ENCODE measurements at places on chromosomes 4 and X.
A peak's percentile ranks its signal among the peaks of the same experiment; 100 is the strongest.

GRCh38 chrX:348461-349117 lies 30.0 kb upstream of the GTPBP6 start:
- no peak for DNase-seq

- no peak for DNase-seq
Observed at GRCh38 chr4:84680956-84681355, 98.0 kb downstream of the CDS1 start.

- no peak for DNase-seq
Observed at GRCh38 chr4:89724716-89725115, 112.2 kb downstream of the SNCA start.

GRCh38 chr4:7310451-7310850 lies 118.1 kb downstream of the SORCS2 start:
- no peak for DNase-seq

- no peak for DNase-seq
Observed at GRCh38 chrX:139429913-139430312, 100.6 kb upstream of the F9 start.

GRCh38 chr4:74370912-74371311 lies 6.0 kb downstream of the EREG start:
- DNase-seq: peak; percentile 21

- no peak for DNase-seq
Observed at GRCh38 chr4:158809611-158810486, 41.0 kb downstream of the FNIP2 start.

GRCh38 chrX:724256-724655 lies 93.7 kb downstream of the SHOX start:
- DNase-seq: no peak

- no peak for DNase-seq
Observed at GRCh38 chr4:121054373-121054772, 18.0 kb downstream of the NDNF start.

GRCh38 chr4:617644-618641 lies 7.4 kb upstream of the PDE6B start:
- DNase-seq: no peak

DNA sequence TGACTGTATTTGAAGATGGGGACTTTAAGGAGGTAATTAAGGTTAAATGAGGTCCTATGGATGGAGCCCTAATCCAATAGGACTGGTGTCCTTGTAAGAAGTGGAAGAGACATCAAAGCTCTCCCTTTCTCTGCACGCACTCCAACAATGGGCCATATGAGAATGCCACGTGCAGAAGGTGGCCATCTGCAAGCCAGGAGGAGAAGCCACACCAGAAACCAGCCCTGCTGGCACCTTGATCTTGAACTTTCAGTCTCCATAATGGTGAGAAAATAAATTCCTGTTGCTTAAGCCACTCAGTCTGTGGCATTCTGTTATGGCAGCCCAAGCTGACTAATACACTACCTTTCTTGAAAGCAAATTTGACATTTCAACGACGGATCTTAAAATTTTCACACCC lies 73.2 kb downstream of the SMARCA1 start:
- no peak for DNase-seq

DNA sequence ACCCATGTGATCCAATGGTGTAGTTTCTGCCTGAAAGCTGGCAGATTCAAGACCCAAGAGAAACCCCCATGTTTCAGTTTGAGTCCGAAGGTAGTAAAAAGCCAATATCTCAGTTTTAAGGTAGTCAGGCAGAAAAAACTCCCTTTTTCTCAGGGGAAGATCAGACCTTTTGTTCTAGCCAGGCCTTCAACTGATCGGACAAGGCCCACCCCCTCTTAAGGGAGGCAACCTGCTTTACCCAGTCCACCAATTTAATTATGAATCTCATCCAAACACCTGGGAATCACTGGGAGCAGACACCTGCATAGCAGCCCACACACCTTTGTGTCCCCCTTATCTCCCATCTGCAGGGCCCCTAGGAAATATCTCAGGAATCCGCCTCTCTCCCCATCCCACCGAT lies 322.0 kb downstream of the STK32B start:
- no peak for DNase-seq

GRCh38 chr4:120922381-120923206 lies at the start of gene PRDM5:
Gene PRDM5, minus strand, starts transcription at chr4:120922726. Its CDS starts 118 bp downstream, at chr4:120922608.
- peak; percentile 39 for DNase-seq

DNA sequence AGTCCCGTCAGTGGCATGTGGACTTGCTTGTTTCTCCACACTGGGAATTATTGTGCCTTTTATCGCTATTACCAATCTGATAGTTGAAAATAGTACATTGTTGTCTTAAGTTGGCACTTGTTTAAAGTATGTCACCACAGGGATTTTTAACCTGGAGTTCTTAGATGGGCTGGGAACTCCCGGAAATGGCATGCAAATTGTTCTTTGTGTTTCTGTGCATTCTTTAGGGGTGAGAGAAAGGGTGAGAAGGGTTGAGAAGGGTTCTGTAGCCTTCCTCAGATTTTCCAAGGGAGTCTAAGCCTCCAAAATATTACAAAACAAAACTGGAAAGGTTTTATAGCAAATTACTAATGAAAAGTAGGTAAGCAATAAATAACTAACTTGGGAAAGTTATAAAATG lies 176.9 kb downstream of the ZIC3 start:
- DNase-seq: no peak

- DNase-seq: no peak
Observed at GRCh38 chr4:23844961-23845360, 44.9 kb downstream of the PPARGC1A start.

GRCh38 chr4:112069110-112069509 lies 76.1 kb upstream of the FAM241A start:
- no peak for DNase-seq

DNA sequence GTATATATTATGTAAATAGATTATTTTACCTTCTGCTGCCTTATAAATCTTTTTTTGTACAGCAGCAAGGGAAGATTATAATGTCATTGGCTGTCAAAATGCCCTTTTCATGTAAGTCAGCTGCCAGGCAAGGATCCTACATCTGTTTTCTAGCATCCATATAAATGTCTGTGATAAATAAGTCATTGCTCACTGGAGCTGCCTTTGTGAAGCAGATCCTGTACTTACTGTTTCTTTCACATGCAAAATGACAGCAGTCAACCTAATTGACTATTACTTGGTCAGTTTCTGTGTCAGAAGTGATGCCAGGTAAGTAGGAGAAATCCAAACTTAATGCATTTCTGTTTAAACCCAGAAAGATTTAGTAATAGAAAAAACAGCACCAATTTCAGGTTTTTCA lies 620.7 kb downstream of the RPA4 start:
- no peak for DNase-seq

Measured in CD4-positive, alpha-beta T cell treated with Interleukin-6 for 4 hours (primary cell).